ENCODE measurements at places on chromosomes 13 and 19. TPM values are rescaled to one million over a fixed set of nuclear protein-coding genes. Genes with fewer than 3 reads are reported as not detected.
A peak's percentile ranks its signal among the peaks of the same experiment; 100 is the strongest.

DNA sequence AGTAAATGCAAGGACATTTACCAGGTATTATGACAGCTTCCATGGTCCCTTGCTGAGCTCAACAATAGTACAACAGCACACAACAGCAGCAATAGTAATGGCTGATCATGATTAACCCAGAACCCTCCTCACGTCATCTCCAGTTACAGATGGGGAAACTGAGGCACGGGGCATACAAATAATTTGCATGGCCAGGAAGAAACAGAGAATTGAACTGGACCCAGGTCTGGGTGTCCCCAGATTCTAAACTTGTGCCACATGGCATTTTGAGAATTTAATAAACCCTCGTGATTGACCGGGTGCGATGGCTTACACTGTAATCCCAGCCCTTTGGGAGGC lies 7.2 kb downstream of the MAST3 start:
- H3K4me3 ChIP-seq = peak overlapping the region; percentile 44
- no peak for DNase-seq
- H3K27me3 ChIP-seq = peaks cover 43% of the 10 kb centered on the region

GRCh38 chr19:31096935-31097545 lies 252.2 kb downstream of the TSHZ3 start:
- no peak overlapping the region for H3K27ac ChIP-seq
- H3K4me3 ChIP-seq = no peak overlapping the region
- H3K4me1 ChIP-seq = peaks cover 36% of the 10 kb centered on the region
- no peak for DNase-seq
- H3K36me3 ChIP-seq = no peaks in the 10 kb centered on the region

- no peaks in the 10 kb centered on the region for H3K36me3 ChIP-seq
- no peak overlapping the region for H3K27ac ChIP-seq
- H3K4me3 ChIP-seq = no peak overlapping the region
- DNase-seq = peak; percentile 66
- H3K27me3 ChIP-seq = no peaks in the 10 kb centered on the region
- H3K4me1 ChIP-seq = peaks cover 12% of the 10 kb centered on the region
Observed at GRCh38 chr13:113403255-113404104, 39.5 kb upstream of the GRTP1 start.

- DNase-seq = no peak
- H3K27me3 ChIP-seq = peaks cover 3% of the 10 kb centered on the region
- H3K4me1 ChIP-seq = no peaks in the 10 kb centered on the region
- no peak overlapping the region for H3K27ac ChIP-seq
- H3K4me3 ChIP-seq = no peak overlapping the region
Observed at GRCh38 chr13:20716951-20717350, 13.5 kb downstream of the IL17D start.

DNA sequence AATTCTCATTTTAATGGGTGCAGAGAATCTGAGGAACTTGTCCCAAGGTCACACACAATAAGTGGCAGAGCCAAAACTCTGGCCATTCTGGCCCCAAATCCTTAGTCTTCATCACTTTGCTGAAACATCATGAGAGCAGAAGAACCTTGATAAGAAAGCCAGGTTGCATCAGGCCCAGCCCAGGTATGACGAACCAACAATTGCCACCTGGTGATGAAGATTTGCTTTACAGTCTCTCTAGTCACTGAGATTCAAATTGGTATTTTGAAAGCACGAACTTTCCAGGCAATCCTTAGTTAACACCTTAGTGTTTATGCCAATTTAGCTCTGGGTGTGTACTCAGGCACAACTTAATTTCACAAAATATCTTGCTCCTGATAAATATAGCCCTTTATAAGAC lies 502.7 kb upstream of the HTR2A start:
- no peaks in the 10 kb centered on the region for H3K4me1 ChIP-seq
- H3K4me3 ChIP-seq = no peak overlapping the region
- no peak overlapping the region for H3K27ac ChIP-seq
- H3K36me3 ChIP-seq = no peaks in the 10 kb centered on the region
- DNase-seq = no peak

DNA sequence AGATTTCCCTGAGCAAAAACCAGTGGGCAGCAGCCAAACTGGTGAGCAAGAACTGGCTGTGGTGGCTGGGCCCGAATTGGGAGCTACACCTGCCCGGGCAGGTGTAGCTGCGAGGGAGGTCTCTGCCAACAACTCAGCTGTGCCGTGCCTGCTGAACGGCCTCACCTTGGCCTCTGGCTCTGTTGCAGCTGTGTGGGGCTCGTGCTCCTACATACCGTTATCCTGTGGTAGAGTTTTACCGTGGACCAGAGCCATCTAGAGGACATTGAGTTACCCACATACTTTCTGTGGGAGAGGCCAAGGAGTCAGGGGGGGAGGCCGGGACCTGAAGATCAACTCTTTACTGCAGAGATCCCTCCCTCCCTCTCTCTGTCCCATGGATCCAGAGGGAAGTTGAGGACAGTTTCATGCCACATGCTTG lies 113.2 kb downstream of the TM9SF2 start:
- peaks cover 17% of the 10 kb centered on the region for H3K4me1 ChIP-seq
- H3K27me3 ChIP-seq = no peaks in the 10 kb centered on the region
- H3K36me3 ChIP-seq = no peaks in the 10 kb centered on the region
- no peak for DNase-seq
- no peak overlapping the region for H3K4me3 ChIP-seq

The SELENOV gene
- total RNA-seq = not detected

The SSC5D gene
- total RNA-seq = 18.9 TPM

Data from sigmoid colon (tissue), 7 donors.